ENCODE measurements at places on chromosomes 5 and 9. TPM values are rescaled to one million over a fixed set of nuclear protein-coding genes. Genes with fewer than 3 reads are reported as not detected.

DNA sequence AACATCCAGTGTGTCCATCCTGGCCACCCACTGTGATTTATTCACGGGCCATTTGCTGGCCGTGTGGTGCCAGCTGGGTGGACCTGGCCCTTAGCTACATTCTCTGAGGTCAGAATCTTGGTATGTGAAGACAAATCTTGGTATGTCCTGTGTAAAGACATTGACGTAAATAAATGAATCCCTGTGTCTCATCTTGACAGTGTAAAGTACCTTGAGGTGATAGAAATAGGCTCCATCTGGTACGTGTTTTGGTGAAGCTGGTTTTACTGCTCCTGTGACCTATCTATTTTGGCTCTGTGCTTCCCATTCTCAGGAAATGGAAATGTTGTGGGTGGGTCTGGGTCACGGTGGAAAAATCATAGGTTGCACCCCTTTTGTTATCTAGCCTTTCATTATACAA lies 245.4 kb upstream of the ANKH start:
- no peak for DNase-seq

GRCh38 chr9:123251741-123252140 lies 16.6 kb downstream of the STRBP start:
- DNase-seq, result no peak

DNA sequence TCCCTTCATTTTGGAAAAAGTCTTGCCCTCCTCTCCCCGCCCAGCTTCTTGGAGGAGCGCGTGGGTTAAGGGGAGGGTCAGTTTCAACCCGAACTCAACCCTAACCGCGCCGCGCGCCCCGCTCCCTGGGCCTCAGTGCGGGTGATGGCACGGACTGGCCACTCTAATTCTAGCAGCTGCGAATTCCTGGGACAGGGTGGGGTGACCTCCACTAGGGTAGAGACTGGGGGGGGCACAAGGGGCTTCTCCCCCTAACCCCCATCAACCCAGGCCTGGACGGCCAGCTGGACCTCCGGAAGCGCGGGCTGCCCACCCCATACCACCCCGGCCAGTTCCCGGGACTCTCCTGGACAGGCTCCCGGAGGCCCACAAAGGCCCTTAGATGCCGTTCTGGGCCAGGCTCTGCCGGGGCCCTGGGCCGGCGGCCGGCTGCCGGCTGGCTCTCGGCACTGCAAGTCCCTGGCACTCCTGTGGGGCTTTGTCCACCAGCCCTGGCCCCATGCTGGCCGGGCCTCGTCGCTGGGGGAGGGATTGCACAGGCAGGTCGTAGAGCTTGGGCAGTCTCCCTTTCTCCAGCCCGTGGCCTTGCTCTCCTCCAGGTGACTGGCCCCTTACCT lies 7.2 kb upstream of the PSD2 start:
- DNase-seq, result peak; percentile 50

- no peak for DNase-seq
These were observed 437.9 kb downstream of the PIK3R1 start for GRCh38 chr5:68653471-68653870.

DNA sequence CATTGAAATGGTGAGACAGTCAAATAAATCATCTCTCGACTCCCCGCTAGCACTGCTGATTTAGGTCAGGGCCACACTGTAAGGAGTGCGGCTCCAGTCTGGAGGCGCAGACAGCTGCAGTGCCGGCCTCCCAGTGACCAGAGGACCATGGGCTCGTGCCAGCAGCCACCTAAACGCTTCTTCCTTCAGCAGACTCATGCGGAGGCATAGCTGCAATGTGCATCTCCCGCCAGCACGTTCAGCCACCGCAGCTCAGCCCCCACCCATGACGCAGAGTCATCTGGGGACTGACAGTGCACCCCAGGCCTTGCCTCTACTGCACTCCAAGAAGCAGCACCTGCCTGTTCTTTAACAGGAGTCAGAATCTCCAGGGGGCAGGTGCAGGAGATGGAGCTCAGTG lies 13.6 kb upstream of the MAPK9 start:
- no peak for DNase-seq

- no peak for DNase-seq
These were observed 44.7 kb upstream of the HK3 start for GRCh38 chr5:176943816-176944215.

DNA sequence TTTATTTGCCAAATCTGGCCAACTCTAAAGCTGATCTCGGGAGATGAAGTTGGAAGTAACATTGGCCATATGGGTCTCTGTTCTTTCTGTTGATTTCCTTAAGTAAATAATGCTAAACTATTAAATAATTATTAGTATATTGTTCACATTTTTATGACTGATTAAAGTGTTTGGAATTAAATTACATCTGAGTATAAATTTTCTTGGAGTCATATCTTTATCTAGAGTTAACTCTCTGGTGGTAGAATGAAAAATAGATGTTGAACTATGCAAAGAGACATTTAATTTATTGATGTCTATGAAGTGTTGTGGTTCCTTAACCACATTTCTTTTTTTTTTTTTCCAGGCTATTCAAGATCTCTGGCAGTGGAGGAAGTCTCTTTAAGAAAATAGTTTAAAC lies 9.3 kb upstream of the FGF18 start:
- no peak for DNase-seq

- DNase-seq, result peak; percentile 15
These were observed 79.3 kb downstream of the TLE1 start for GRCh38 chr9:81609782-81610739.

GRCh38 chr5:1035421-1036405 lies 27.1 kb downstream of the NKD2 start:
- DNase-seq, result peak; percentile 58

DNA sequence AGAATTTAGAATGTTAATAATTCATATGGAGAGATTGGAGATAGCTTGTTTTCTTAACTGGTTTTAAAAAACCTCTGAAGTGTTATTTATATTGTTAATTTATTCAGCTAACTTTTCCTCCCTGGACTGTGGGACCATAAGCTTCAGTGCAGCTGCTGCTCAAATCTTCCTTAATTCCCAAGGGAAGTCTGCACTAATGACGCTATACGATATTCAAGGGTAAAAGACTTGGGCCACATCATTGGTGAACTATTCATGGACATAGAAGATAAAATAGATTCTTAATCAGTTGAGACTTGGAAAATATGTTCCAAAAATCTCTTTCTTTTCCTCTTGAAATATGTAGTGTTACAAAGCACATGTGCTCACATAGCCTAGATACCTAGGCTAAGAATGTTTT lies 31.1 kb upstream of the GAS1 start:
- no peak for DNase-seq

DNA sequence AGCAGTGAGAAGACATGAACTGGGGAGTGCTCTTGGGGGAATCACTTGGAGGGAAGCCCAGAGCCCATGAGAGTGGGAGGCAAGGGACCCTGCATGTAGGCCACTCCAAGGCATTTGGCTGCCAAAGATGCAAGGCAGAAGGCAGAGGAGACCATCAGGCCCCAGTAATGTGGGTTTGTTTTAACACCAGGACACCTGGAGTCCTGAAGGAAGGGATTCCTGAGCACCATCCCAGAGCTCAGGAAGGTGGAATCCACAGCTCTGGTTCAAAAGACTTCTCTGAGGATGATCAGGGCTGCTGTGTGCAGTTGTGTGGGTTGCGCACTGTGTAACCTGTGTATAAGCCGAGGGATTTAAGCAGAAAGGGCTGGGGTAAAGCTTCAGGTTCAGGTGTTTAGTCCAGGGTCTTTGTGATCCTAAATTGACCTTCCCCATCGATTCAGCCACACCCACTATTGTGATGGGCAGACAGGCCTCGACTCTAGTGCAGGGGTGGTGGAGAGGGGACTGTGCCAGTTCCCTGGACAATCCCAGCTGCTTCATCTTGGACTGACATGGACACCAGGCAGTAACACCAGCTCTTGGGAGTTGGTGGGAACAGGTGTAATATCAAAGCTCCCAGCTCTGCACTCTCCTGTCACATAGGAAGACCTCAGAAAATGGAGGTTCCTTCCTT lies 11.0 kb downstream of the B4GALT7 start:
- DNase-seq, result no peak

DNA sequence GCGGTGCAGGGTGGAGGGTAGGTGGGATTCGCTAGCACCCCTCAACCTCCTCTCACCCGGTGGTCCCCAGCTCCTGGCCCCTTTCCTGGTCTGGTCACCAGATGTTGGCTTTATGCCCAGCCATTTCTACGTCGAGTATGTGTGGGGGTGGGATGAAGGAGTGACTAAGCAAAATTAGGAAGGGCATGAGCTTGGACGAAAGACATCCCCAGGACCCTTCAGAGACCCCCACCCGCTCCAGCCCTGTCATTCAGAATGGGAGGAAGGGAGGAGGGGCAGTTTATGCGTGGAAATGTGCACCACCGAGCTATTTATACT lies 742 bp downstream of the BHMT2 start:
- DNase-seq, result no peak

Gene ZDHHC11
- 9.8 TPM for total RNA-seq

Gene PCDHGA6
- 0.60 TPM for total RNA-seq
